Adipocyte (in vitro differentiated cells): ENCODE measurements at places on chromosomes 1 and 21.

DNA sequence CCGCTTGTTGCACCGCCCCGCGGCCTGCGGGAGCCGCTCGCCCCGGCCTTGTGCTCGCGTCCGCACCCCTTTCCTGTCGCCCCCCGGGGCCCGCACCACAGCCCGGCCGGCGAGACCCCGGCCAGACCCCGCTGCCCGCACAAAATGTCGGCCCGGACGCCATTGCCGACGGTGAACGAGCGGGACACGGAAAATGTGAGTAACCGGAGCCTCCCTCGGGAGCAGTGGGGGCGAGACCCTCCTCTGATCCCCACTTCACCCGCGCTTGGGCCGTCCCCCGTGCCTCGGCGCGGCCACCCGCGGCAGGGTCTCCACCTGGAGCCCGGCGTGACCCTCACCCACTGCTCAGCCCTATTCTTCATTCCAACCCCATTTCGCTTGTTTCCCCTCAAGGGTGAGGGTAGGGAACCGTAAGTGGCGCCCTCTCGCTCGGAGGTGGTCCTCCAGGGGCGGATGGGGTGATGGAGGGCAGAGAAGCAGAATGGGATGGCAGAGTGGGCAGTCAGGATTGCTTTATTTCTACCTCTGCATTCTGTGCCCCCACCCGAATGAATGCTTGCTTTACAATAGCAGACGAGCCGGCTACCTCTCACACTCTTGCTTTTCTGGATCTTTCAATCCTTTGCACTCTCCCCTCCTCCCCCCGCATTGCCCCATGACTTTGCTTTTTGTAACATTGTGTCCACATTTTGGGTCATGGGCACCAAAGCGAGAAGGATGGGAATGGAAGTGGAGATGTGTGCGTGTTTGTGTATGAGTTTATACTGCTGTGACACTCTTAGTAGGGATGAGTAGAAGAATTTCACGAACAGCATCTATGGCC is 954 bp downstream of the MARK1 start:
- DNase-seq = peak; percentile 57

DNA sequence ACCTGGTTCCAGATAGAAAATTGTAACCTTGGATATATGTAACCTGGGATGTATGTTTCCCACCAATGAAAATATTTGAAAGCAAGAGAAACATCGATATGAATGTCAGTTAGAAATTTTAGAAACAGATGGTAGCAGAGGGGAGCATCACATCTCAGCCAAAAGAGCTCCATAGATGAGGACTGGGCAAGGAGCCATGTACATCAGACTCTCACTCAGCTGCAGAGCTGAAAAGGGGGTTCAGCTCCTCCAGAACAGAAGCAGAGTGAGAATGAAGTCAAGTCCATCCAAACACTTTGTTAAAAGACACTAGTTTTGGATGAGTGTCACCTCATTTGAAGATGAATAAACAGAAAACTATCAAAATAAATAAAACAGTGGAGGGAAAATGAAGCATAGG is 202.4 kb downstream of the HMCN1 start:
- no peak for DNase-seq

DNA sequence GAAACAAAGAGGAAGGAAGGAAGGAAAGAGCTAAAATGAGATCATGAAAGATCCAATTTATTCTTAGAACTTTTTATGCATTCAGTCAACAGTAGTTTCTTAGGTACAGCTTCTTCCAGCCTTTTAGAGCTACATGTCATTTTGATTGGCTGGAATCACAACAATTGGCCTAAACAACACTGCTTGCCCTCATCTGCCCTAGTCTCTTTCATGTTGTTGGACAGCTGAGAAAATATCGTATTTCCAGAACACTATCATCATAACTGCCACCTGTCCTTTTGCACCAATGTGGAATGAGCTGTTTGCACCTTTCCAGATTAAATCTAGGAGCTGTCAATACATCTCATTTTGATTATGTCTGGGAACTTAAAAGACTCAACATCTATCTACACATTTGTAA is 161.7 kb downstream of the TGFBR3 start:
- DNase-seq = no peak

DNA sequence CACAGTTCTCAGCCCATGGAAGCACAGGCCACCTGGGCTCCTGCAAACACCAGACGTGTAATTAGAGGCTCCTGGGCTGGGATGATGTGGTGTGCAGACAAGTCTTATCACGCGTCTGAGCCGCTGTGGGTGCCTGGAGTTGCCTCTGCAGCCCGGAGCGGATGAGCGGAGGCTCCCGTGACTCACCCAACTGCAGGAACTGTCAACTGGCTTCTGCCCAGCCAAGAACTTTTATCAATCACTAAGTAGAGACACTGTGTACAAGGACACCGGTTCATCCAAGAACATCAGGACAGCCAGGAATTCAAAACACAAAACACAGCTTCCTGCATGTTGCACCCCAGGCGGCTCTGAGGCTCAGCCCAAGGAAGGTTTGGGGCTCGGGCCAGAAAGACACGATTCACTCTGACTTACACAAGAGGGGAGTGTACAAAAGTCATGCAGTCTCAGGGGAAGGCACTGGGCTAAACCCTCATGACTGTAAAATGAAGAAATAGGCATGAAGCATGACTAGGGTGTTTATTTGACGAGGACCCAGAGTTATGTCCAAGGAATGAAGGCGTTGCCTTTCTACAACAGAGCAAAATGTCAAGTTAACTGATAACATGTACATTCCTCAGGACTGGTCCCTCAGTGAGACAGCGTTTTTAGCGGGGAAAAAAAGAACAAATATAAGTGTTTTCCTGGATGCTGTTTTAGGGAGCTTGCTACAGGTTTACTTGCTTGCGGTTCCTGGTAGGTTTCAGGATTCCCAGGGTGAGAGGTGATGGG is 21.1 kb downstream of the ERRFI1 start:
- DNase-seq = peak; percentile 97

- no peak for DNase-seq
Observed at GRCh38 chr1:107450899-107451664, 310.2 kb downstream of the NTNG1 start.

- DNase-seq = peak; percentile 68
Observed at GRCh38 chr21:35616090-35616489, 444.2 kb downstream of the SETD4 start.

- DNase-seq = no peak
Observed at GRCh38 chr1:176701151-176701866, 238.3 kb downstream of the PAPPA2 start.

GRCh38 chr1:77281491-77282186 is at the start of gene AK5:
Gene AK5, plus strand, starts transcription at chr1:77282019. Its CDS starts 295 bp downstream, at chr1:77282314.
- DNase-seq = peak; percentile 84

DNA sequence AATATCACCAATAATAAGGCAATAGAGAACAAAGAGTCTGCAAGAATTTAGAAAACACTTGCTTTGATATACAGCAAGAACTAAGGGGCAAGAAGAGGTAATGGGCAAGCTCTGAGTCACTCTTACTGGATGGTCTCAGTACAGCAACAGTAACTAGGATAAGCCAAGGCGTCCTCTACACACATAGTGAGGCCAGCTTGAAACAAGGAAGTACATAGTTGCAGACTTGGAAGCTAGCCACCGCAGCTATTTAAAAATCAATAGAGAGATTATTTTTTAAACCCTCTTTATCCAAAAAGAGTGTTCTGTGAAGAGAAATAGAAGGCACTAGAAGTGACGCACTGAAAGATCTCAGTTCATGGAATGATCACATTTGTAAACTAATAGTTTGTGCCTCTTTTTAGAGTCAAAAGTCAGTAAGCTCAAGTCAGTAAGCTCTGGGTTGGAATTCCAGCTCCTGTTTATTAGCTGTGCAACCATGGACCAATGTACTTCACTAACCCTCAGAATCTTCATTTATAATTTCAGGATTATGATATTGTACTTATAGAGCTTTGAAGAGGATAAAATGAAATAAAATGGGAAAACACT is 118.6 kb downstream of the AKT3 start:
- DNase-seq = no peak

DNA sequence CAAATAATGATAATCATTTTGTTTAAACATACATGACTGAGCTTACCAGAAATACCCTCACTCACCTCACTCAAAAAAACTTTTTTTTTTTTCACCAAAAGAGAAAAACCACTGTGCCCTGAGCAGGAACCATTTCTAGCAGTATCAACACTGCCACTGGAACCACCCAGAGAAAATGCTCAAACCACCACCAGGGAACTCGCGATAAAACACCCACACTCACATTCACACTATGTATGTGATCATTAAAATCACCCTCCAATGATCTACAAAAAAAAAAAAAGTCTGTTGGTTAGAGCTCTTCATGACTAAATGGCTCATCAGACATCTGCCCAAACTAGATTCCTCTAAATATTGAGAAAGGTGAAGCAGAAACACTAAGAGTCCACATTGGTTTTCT is 11.5 kb downstream of the TIAM1 start:
- no peak for DNase-seq
